Liver (tissue), 10 donors: ENCODE measurements at places on chromosomes 1 and 21. TPM values are rescaled to one million over a fixed set of nuclear protein-coding genes. Genes with fewer than 3 reads are reported as not detected.
A peak's percentile ranks its signal among the peaks of the same experiment; 100 is the strongest.

GRCh38 chr1:229067546-229067945 lies 203.4 kb upstream of the RAB4A start:
- H3K4me1 ChIP-seq, result peaks cover 1% of the 10 kb centered on the region
- no peaks in the 10 kb centered on the region for H3K36me3 ChIP-seq
- no peak overlapping the region for H3K4me3 ChIP-seq
- no peak overlapping the region for H3K27ac ChIP-seq
- H3K27me3 ChIP-seq, result no peaks in the 10 kb centered on the region

TRIM46 gene
- polyA plus RNA-seq, result 0.11 TPM

AK5 gene
- 0.21 TPM for polyA plus RNA-seq

DNA sequence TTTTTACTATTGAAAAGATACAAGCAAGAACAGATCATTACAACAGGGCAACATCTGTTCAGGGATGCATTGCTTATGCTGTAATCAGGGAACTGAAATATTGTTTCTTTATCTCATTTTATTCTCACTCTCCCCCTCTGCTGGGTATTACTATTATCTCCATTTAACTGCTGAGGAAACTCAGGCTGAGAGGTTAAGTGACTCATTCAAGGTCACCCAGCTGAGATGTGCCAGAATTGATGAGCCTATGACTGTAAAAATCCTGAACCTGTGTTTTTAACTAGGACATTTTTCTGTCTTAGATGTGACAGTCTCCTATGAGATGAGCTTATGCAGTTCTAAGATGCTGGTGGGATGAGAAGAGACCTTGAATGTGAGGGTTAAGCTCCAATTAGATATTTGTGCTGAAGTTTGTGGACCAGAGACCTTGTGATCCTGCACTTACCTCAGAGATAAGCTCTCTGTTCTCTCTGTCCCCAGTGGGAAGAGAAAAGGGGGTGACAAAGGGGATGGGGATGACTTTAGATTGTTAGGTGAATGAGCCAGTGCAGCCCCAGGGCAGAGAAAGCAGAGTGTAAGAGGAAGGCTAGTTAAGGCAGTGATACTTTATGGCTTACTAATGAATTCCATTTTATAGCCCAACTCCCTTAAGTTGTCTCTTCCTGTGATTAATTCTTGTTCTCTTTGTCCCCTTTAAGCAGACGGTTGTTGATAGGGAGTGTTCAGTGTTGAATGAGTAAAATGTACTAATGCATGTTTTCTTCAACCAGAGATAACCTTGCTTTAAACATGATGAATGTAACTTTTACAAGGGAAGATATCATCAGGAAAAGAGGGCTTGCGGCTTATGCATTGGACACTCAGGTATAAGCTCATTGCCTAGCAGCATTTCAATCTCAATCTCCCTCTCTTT lies 111.4 kb downstream of the HLX start:
- H3K27ac ChIP-seq, result no peak overlapping the region
- H3K27me3 ChIP-seq, result no peaks in the 10 kb centered on the region
- H3K36me3 ChIP-seq, result no peaks in the 10 kb centered on the region
- no peak overlapping the region for H3K4me3 ChIP-seq
- no peak for DNase-seq

CLEC20A gene
- polyA plus RNA-seq, result not detected

GRCh38 chr1:37533317-37534093 lies 18.9 kb upstream of the MEAF6 start:
- H3K27ac ChIP-seq, result peak overlapping the region; percentile 87
- DNase-seq, result no peak
- H3K4me1 ChIP-seq, result no peaks in the 10 kb centered on the region
- no peaks in the 10 kb centered on the region for H3K27me3 ChIP-seq
- no peaks in the 10 kb centered on the region for H3K36me3 ChIP-seq
- H3K4me3 ChIP-seq, result no peak overlapping the region

FAM72A gene
- polyA plus RNA-seq, result 0.84 TPM

LAMC1 gene
- polyA plus RNA-seq, result 5.3 TPM

DNA sequence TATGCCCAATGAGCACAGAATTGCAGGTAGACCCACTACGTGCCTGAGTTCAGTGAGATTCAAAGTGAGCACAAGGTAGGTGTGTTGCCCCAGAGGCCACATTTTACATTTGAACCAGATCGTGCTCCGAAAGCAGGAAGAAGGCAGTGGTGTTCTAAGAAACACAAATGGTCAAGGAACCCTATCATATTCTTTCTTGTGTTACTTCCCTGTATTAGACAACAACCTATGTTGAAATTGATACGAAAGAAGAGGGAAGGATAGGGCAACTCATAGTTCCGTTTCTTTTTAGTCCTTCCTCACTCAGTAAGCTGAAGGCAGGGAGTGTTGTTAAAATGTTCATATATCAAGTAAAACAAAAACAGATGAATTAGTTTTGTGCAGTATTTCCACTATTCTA lies 33.9 kb downstream of the OLFML2B start:
- H3K36me3 ChIP-seq, result no peaks in the 10 kb centered on the region
- no peak overlapping the region for H3K27ac ChIP-seq
- no peak overlapping the region for H3K4me3 ChIP-seq
- no peaks in the 10 kb centered on the region for H3K27me3 ChIP-seq

GRCh38 chr1:50505427-50505826 lies 82.2 kb upstream of the DMRTA2 start:
- peaks cover 10% of the 10 kb centered on the region for H3K36me3 ChIP-seq
- H3K4me3 ChIP-seq, result no peak overlapping the region
- H3K27me3 ChIP-seq, result no peaks in the 10 kb centered on the region
- no peaks in the 10 kb centered on the region for H3K4me1 ChIP-seq
- no peak for DNase-seq
- H3K27ac ChIP-seq, result no peak overlapping the region

SLC9C2 gene
- polyA plus RNA-seq, result not detected

IFI44 gene
- polyA plus RNA-seq, result 17.9 TPM

- no peaks in the 10 kb centered on the region for H3K27me3 ChIP-seq
- no peaks in the 10 kb centered on the region for H3K36me3 ChIP-seq
- H3K4me3 ChIP-seq, result no peak overlapping the region
- no peak for DNase-seq
- H3K27ac ChIP-seq, result no peak overlapping the region
Observed at GRCh38 chr1:45378184-45378583, 37.9 kb upstream of the MUTYH start.

DNA sequence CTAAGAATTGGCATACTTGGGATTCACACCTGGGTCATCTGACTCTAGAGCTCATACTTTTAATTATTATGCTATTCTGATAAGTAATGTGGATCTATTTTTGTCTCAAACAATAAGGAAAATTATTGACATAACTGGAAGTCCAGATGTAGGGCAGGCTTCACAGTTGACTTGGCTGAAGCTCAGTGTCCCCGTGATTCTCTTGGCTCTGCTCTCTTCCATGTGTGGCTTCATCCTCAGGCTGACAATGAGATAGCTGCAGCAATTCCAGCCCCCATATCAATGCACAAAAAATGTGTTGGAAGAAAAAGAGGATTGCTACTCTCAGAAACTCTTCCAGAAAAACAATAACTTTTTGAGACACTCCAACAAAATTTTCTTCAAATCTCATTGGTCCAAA lies 23.8 kb downstream of the HSD11B1 start:
- peaks cover 25% of the 10 kb centered on the region for H3K4me1 ChIP-seq
- peaks cover 6% of the 10 kb centered on the region for H3K36me3 ChIP-seq
- no peak for DNase-seq
- H3K4me3 ChIP-seq, result no peak overlapping the region

ERG gene
- 6.0 TPM for polyA plus RNA-seq

EPHA2 gene
- polyA plus RNA-seq, result 2.9 TPM

- no peak overlapping the region for H3K4me3 ChIP-seq
- H3K27ac ChIP-seq, result no peak overlapping the region
- H3K27me3 ChIP-seq, result no peaks in the 10 kb centered on the region
- no peaks in the 10 kb centered on the region for H3K4me1 ChIP-seq
- H3K36me3 ChIP-seq, result no peaks in the 10 kb centered on the region
Observed at GRCh38 chr1:5509664-5510452, 482.4 kb downstream of the NPHP4 start.

GBP1 gene
- polyA plus RNA-seq, result 72.6 TPM

GRCh38 chr1:81706650-81707435 lies 93.9 kb upstream of the ADGRL2 start:
- no peak for DNase-seq
- H3K36me3 ChIP-seq, result no peaks in the 10 kb centered on the region
- no peak overlapping the region for H3K4me3 ChIP-seq
- H3K27me3 ChIP-seq, result no peaks in the 10 kb centered on the region
- H3K27ac ChIP-seq, result no peak overlapping the region
- no peaks in the 10 kb centered on the region for H3K4me1 ChIP-seq

MAP10 gene
- polyA plus RNA-seq, result 2.3 TPM

GRCh38 chr1:147550302-147550937 lies 9.1 kb downstream of the BCL9 start:
- no peak overlapping the region for H3K4me3 ChIP-seq
- no peak for DNase-seq
- no peaks in the 10 kb centered on the region for H3K4me1 ChIP-seq
- no peak overlapping the region for H3K27ac ChIP-seq
- H3K27me3 ChIP-seq, result no peaks in the 10 kb centered on the region
- no peaks in the 10 kb centered on the region for H3K36me3 ChIP-seq

DNA sequence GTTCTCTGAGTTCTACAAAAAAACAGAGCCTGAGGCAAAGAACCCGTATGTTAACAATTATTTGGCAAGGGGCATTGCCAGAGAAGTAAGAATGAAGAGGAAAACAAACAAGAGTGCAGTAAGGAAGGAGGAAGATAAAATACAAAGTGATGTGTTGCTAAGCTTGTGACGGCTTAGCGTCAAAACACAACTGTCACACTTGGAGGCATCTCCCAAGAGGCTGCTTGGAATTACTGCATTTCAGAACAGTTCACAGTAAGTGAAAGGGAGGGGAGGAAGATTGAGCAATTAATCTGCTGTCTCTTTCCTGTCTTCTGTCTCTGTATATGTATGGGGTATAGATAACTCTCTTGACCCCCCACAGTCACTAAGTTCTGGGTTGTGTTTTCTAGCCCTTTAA lies 1017.0 kb upstream of the TMPRSS15 start:
- H3K27me3 ChIP-seq, result no peaks in the 10 kb centered on the region
- H3K36me3 ChIP-seq, result no peaks in the 10 kb centered on the region
- no peak for DNase-seq

DIO1 gene
- 176 TPM for polyA plus RNA-seq

CFAP107 gene
- not detected for polyA plus RNA-seq

DNA sequence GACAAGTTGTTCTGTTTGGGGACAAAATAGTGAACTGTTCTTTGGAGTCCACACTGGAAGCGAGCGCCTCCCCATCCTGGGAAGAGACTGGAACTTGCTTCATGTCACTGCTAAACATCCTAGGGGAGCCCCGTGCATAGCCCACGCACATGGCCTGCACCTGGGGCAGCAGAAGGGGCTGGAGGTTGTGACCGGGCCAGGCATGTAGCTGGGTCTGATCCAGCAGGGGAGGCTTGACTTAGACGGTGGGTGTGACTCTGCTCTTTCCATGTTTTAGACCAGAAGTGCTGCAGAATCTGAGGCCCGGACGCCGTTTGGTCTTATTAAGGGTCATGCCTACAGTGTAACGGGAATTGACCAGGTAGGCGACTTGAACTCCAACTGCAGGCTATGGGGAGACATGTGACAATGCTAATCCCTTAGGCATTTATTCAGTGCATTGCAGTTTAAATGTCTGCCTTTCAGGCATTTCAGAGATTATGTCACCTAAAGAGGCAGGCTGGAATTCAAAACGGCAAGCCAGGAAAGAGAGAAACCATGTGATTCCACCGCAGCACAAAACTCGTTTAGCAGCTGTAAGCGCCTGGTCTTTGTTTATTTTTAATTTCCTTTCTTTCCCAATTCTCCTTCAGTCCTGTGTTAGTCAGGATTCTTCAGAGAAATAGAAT lies 21.8 kb downstream of the CAPN9 start:
- no peaks in the 10 kb centered on the region for H3K36me3 ChIP-seq
- no peak for DNase-seq
- no peaks in the 10 kb centered on the region for H3K27me3 ChIP-seq
- peaks cover 20% of the 10 kb centered on the region for H3K4me1 ChIP-seq
- no peak overlapping the region for H3K4me3 ChIP-seq
- no peak overlapping the region for H3K27ac ChIP-seq

GRCh38 chr1:88737338-88737927 lies 53.4 kb downstream of the PKN2 start:
- no peak overlapping the region for H3K27ac ChIP-seq
- no peaks in the 10 kb centered on the region for H3K36me3 ChIP-seq
- H3K4me3 ChIP-seq, result no peak overlapping the region
- DNase-seq, result no peak

TFAP2E gene
- polyA plus RNA-seq, result 0.07 TPM

ARMH1 gene
- polyA plus RNA-seq, result 8.0 TPM

DNA sequence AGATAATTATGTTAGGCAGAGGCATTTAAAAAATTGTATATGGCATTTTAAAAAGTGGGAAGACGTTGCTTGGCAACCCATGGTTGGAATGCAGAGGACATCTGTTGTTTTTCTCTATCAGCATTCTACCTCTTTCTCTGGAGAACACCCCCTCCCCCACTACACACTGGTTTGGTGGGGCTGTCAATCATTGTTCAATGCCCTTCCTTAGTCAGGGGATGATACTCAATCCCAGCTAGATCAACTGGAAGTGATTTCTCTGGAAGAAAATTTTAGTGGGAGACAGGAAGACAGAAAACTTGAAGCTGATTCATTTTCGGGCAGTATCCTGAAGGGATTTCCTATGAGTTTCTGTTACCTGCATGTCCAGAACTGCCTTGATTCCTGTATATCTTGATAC lies 35.7 kb upstream of the CAP1 start:
- no peak overlapping the region for H3K27ac ChIP-seq
- H3K4me3 ChIP-seq, result no peak overlapping the region
- H3K4me1 ChIP-seq, result no peaks in the 10 kb centered on the region
- no peaks in the 10 kb centered on the region for H3K36me3 ChIP-seq

TRIM45 gene
- polyA plus RNA-seq, result 0.44 TPM

GRCh38 chr1:41354956-41355355 lies 6.3 kb upstream of the FOXO6 start:
- no peaks in the 10 kb centered on the region for H3K27me3 ChIP-seq
- H3K27ac ChIP-seq, result no peak overlapping the region
- DNase-seq, result peak; percentile 19
- H3K36me3 ChIP-seq, result no peaks in the 10 kb centered on the region
- no peak overlapping the region for H3K4me3 ChIP-seq
- H3K4me1 ChIP-seq, result no peaks in the 10 kb centered on the region

PLA2G2D gene
- not detected for polyA plus RNA-seq

DNA sequence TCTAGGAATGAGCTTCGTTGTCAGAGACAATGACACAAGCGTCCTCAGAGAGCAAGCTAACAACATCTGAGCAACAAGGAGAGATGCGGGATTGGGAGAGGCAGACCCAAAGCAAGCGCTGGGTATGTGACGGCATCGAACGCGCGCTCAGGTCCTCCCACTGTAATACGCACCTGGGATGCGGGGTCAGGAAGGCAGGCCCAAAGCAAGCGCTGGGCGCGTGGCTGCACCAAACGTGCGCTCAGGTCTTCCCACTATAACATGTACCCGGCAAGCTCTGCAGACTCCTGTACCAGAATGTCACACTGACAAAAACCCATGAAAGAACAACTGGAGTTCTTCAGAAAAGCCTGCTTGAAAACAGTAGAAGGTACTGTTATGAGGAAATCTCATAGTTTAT lies 653.8 kb downstream of the SMYD3 start:
- no peak for DNase-seq
- H3K4me1 ChIP-seq, result no peaks in the 10 kb centered on the region
- H3K4me3 ChIP-seq, result no peak overlapping the region
